ENCODE measurements at places on chromosomes 11 and 22.
A peak's percentile ranks its signal among the peaks of the same experiment; 100 is the strongest.

DNA sequence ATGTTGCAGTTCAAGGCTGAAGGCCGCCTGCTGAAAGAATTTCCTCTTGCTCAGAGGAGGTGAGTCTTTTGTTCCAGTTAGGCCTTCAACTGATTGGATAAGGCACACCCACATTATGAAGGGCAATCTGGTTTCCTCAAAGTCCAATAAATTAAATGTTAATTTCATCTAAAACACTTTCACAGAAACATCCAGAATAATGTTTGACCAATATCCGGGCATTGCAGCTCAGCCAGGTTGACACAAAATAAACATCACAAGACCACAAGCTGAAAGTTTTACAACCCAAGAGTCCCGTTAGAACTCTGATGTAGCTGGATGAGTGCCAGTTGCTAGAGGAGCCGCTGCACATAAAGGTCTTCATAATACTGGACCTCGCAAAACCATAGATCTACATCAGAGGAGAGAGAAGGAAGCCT lies 64.9 kb upstream of the EED start:
- no peak for DNase-seq
- no peaks in the 10 kb centered on the region for H3K27me3 ChIP-seq
- peaks cover 4% of the 10 kb centered on the region for H3K4me1 ChIP-seq

GRCh38 chr22:47333625-47334024 lies 571.2 kb downstream of the TBC1D22A start:
- no peak overlapping the region for H3K27ac ChIP-seq
- H3K36me3 ChIP-seq = no peaks in the 10 kb centered on the region
- DNase-seq = no peak
- peaks cover 14% of the 10 kb centered on the region for H3K4me1 ChIP-seq

DNA sequence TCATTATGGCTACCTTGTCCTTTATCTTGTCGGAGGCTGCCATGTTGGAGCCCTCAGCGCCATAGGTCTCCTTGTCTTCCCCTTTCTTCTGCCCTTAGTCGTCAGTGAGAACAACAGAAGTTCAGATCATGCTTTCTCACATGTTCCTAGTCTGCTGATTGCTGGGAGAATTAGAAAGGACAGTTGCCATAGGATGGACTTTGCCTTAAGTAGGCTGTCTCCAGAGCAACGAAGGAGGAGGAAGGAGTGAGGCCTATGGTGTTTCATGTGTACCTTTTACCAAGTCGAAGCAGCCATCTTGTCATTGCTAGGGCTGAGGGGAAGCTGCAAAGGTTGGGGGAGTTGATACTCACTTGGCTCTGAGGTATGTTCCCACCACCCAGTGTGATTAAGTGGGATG lies 62.6 kb downstream of the SYT13 start:
- H3K4me1 ChIP-seq = no peaks in the 10 kb centered on the region
- no peak for DNase-seq
- H3K27me3 ChIP-seq = no peaks in the 10 kb centered on the region
- peaks cover 50% of the 10 kb centered on the region for H3K36me3 ChIP-seq
- no peak overlapping the region for H3K27ac ChIP-seq
- no peak overlapping the region for H3K4me3 ChIP-seq

- H3K36me3 ChIP-seq = no peaks in the 10 kb centered on the region
- H3K4me1 ChIP-seq = peaks cover 14% of the 10 kb centered on the region
- no peak overlapping the region for H3K4me3 ChIP-seq
These were observed 16.4 kb upstream of the MRGPRX2 start for GRCh38 chr11:19076744-19077589.

GRCh38 chr22:41557401-41558240 lies 3.2 kb upstream of the CSDC2 start:
- H3K4me3 ChIP-seq = no peak overlapping the region
- H3K27ac ChIP-seq = peak overlapping the region; percentile 84
- H3K36me3 ChIP-seq = no peaks in the 10 kb centered on the region
- no peak for DNase-seq
- H3K27me3 ChIP-seq = no peaks in the 10 kb centered on the region

DNA sequence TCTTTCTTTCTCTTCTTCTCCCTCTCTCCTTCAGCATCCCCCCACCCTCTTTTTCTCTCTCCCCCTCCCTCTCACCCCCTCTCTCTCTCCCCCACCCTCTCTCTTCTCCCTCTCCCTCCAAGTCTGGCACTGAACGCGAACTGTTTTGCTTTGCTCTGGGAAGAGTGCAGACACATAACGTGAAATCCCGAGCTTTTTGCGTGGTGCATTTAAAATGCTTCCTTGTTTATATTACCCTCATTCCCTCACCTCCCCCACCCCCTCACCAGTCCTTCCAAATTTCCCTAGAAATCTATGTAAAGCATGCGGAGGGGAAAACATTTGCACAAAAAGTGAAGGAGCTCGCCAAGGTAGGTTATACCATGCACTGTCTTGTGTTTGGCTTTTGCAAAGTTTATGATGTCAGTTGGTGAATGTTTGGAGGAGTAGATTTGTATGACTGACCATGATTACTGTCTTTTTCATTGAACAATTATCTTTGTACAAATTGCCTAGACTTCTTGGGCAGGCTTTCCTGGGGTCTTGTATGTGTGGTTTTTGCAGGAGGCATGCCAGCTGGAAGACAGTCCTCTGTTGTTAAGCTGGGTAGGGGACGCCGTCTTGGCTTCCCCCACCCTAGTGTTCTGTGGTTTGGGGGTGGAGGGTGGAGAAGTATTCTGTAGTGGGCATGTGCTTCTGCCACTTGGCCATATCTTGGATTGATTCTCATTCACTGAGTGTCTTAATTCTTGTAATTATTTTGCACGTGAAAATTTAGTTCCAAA lies 123.7 kb upstream of the HSD17B12 start:
- peaks cover 7% of the 10 kb centered on the region for H3K27me3 ChIP-seq
- H3K36me3 ChIP-seq = no peaks in the 10 kb centered on the region
- DNase-seq = peak; percentile 79
- peak overlapping the region; percentile 8 for H3K27ac ChIP-seq

GRCh38 chr22:23214398-23214797 lies 34.1 kb downstream of the BCR start:
- no peak overlapping the region for H3K27ac ChIP-seq
- H3K36me3 ChIP-seq = no peaks in the 10 kb centered on the region
- peaks cover 49% of the 10 kb centered on the region for H3K4me1 ChIP-seq
- DNase-seq = no peak
- no peaks in the 10 kb centered on the region for H3K27me3 ChIP-seq

DNA sequence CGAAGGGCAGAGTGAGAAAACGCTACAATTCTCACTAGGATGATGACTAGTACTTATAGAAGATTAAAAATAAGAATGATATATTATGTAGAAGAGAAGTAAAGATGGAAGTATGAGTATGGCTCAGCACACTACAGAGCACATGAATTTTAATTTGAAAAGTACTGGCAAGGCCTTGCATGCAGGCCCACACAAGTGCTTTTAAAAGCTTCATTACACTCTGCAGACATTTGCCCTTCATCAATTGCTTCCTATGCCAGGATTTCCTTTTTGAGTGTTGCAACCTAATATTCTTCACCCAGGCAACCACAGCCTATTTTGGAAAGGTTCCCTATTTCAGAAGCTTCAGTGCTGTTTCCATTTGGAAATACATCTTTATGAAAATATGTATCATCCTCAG lies 81.1 kb downstream of the LARGE2 start:
- no peaks in the 10 kb centered on the region for H3K4me1 ChIP-seq
- H3K36me3 ChIP-seq = no peaks in the 10 kb centered on the region
- no peaks in the 10 kb centered on the region for H3K27me3 ChIP-seq
- H3K4me3 ChIP-seq = no peak overlapping the region
- DNase-seq = no peak
- no peak overlapping the region for H3K27ac ChIP-seq

DNA sequence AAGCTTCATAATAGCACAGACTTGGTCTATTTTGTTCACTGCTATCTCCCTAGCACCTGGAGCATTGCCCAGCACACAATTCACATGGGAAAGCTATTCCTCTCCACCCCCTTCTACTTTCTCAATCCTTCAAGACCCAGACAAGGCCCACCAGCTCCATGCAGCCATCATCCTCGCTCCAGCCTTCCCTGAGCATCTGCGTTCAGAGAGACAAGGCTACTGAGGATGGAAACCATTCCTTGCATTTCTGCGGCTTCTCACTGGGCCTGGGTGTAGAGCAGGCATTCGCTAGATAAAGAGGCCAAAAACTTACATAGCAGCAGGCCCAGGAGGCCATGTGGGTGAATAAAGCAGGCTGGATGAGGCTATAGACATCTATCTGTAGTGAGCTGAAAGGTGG lies 530.8 kb downstream of the BUD13 start:
- no peaks in the 10 kb centered on the region for H3K36me3 ChIP-seq
- no peak overlapping the region for H3K4me3 ChIP-seq
- H3K27ac ChIP-seq = no peak overlapping the region
- peaks cover 3% of the 10 kb centered on the region for H3K4me1 ChIP-seq

GRCh38 chr22:20457506-20458240 lies 20.0 kb upstream of the SCARF2 start:
- no peak for DNase-seq
- H3K27ac ChIP-seq = no peak overlapping the region
- peaks cover 10% of the 10 kb centered on the region for H3K4me1 ChIP-seq

DNA sequence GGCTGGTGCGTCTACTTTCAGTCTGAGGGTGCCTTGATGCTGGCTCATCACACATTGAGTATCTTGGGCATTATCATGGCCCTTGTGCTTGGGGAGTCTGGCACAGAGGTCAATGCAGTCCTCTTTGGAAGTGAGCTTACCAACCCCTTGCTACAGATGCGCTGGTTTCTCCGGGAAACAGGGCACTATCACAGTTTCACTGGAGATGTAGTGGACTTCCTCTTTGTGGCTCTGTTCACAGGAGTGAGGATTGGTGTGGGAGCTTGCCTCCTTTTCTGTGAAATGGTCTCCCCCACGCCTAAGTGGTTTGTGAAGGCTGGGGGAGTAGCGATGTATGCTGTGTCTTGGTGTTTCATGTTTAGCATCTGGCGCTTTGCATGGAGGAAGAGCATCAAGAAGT lies 4.9 kb downstream of the TLCD5 start:
- H3K4me3 ChIP-seq = no peak overlapping the region
- no peak for DNase-seq
- no peaks in the 10 kb centered on the region for H3K4me1 ChIP-seq
- H3K36me3 ChIP-seq = peaks cover 5% of the 10 kb centered on the region

- peaks cover 8% of the 10 kb centered on the region for H3K36me3 ChIP-seq
- DNase-seq = no peak
These were observed 1.9 kb upstream of the SLC25A45 start for GRCh38 chr11:65384301-65384889.

All from spinal cord (tissue), 10 donors.